ENCODE measurements at places on chromosomes 13 and 19.

DNA sequence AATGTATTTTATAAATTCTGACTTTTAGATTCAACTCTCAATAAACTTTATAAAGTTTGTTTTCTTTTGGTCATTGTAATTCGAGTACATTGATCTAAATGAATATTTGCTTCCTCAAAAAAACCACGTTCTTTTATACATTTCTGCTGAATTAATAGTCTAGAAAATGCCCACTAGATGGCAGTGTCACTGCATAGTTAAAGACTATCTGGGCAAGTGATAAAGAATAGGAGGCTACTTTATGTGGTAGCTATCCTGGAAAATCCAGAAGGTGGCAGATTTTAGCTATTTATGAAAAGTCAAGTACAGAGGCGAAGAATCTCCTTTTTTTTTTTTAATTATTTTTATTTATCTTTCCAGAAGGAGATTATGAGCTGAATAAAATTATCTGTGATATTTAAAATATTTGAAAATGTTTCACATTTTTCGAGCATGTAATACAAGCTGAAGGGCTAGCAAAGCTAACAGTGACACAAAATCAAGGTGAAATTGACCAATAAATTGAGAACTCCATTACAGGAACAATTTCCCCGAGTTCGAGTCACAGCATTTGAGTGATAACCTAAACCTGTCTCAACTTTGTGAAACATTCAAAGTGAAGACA lies 221.8 kb downstream of the OLFM4 start:
- no peak for DNase-seq

- no peak for DNase-seq
Observed at GRCh38 chr19:279656-280055, 11.5 kb downstream of the PLPP2 start.

- DNase-seq: peak; percentile 83
Observed at GRCh38 chr19:940591-941291, 14.9 kb downstream of the ARID3A start.

DNA sequence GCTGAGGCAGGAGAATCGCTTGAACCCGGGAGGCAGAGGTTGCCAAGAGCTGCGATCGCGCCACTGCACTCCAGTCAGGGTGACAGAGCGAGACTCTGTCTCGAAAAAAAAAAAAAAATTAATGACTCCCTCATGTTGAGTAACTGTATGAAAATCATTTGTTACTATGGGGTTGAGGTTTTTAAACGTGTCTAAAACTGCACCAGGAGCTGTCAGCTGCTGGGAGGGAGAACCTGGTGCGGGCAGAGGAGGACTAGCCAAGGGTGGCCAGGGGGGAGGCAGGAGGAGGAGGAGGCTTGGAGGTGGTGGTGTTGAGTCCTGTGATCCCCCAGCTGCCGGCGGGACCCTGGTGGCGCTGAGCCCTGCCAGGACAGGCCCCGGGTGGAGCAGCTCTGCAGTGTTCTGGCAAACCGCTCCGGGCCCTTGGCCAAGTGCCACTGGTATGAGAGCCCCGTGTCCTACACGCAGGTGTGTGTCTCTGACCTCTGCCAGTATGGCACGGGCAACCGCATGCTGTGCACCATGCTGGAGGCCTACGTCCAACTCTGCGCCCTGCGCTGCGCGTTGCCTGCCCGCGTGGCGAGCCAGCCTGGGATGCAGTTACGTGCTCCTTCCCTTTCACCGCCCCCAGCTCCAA lies 17.1 kb upstream of the FXYD3 start:
- peak; percentile 20 for DNase-seq

- no peak for DNase-seq
Observed at GRCh38 chr19:17333611-17334413, 843 bp downstream of the ANO8 start.

- no peak for DNase-seq
Observed at GRCh38 chr13:94176561-94176960, 302.9 kb downstream of the DCT start.

DNA sequence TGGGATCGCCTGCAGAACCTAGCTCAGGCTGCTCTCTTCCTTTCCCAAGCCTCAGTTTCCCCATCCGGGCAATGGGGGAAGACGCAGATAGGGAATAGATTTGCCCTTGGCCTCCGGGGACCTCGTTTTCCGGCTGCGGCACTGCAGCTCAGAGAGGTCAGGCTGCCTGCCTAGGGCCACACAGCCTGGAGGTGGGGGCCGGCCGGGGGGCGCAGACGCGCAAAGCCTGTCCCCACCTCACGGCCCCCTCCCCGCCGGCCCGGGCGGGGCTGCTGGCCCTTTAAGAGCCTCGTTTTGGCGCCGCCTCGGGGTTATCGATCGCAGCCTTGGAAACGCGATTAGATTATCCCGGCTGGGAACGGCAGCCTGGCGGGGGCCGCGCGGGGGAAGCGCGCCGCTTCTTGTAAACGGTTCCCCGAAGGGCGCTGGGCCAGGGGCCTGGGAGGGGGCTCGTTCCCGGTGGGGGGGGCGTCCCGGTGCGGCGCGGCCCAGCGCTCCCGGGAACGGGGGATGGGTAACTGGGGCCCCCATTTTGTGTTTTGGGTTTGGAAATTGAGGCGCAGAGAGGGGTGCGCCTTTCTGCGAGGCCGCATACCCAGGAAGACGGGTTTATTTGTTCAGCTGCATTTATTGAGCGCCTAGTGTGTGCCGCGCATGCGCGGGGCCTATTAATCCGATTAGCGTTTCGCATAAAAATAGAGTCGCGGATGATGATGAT lies 23.4 kb upstream of the TCF3 start:
- DNase-seq: no peak

GRCh38 chr19:15177269-15178116 lies 23.3 kb downstream of the NOTCH3 start:
- peak; percentile 81 for DNase-seq

GRCh38 chr13:79398915-79399314 lies 7.1 kb downstream of the RBM26 start:
- DNase-seq: no peak

DNA sequence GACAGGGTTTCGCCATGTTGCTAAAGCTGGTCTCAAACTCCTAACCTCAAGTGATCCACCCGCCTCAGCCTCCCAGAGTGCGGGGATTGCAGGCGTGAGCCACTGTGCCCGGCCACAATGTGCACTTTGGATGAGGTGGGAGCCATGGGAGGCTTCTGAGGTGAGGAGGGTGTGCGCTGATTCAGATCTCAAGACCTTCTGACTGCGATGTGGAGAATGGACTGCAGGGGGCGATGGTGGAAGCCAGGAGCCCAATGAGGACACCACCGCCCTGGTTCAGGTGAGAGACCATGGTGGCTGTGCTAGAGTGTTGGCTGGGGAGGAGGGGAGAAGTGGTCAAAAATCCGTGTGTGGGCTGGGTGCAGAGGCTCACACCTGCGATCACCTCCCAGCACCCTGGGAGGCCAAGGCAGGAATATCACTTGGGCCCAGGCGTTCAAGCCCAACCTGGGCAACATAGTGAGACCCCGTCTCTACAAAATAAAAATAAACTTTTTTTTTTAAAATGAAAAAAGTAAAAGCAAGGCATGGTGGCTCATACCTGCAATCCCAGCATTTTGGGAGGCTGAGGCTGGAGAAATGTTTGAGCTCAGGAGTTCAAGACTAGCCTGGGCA lies 5.6 kb downstream of the INAFM1 start:
- peak; percentile 19 for DNase-seq

DNA sequence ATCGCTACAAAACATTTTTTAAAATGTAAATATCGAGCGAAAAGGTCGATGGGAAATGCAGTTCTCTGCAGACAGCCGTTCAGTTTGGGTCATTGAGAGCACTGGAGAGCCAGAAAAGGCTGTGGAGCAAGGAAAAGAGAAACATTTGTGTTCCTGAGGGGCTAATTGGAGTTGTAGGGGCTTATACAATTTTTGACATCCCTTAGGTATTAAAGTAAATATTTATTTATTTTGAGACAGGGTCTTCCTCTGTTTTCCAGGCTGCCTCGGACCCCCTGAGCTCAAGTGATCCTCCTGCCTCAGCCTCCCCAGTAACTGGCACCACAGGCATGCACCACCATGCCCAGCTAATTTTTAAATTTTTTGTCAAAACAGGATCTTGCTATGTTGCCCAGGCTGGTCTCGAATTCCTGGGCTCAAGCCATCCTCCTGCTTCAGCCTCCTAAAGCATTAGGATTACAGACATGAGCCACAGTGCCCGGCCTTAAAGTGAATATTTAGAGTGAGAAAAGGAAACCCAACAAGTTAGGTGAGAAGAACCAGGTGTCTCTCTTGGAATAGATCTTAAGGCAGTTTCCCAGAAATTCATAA lies 825 bp upstream of the YIF1B start:
- no peak for DNase-seq

DNA sequence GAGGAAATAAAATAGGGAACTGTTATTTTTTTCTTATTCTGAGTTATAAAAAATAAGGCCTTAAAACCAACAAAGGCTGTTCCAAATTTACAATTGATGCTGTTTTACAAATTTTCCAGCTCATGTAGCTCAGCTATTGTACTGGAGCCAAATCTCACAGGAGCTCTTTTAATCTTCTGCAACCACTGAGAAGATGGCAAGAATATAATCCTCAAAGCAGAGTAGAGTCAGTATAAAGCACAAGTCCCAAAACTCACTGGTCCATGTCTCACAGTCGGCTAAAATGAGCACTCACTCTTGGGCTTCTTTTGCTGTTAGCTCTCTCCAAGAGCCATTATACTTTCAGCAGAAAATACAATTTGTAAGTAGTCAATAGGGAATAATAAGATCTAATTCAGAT lies 1074.4 kb upstream of the PRR20A start:
- DNase-seq: no peak

All from thyroid gland (tissue), 4 donors.